Osteoblast (primary cell): ENCODE measurements at places on chromosomes 16 and 17. TPM values are rescaled to one million over a fixed set of nuclear protein-coding genes. Genes with fewer than 3 reads are reported as not detected.

PTGES3L gene
- total RNA-seq = under 0.01 and 0.29 TPM in 2 replicates

TBC1D3 gene
- not detected in 2 replicates for total RNA-seq

MPP3 gene
- total RNA-seq = 6.2 and 7.1 TPM in 2 replicates

OTOP3 gene
- total RNA-seq = not detected in 2 replicates

SEZ6L2 gene
- total RNA-seq = 1.5 and 2.9 TPM in 2 replicates

DLG4 gene
- 10.1 and 11.8 TPM in 2 replicates for total RNA-seq

NGFR gene
- under 0.01 and 0.29 TPM in 2 replicates for total RNA-seq

ACE gene
- total RNA-seq = 10.1 and 17.7 TPM in 2 replicates

OR1F1 gene
- 0.36 TPM in 1 of 2 replicates, not detected in the other for total RNA-seq

DNA sequence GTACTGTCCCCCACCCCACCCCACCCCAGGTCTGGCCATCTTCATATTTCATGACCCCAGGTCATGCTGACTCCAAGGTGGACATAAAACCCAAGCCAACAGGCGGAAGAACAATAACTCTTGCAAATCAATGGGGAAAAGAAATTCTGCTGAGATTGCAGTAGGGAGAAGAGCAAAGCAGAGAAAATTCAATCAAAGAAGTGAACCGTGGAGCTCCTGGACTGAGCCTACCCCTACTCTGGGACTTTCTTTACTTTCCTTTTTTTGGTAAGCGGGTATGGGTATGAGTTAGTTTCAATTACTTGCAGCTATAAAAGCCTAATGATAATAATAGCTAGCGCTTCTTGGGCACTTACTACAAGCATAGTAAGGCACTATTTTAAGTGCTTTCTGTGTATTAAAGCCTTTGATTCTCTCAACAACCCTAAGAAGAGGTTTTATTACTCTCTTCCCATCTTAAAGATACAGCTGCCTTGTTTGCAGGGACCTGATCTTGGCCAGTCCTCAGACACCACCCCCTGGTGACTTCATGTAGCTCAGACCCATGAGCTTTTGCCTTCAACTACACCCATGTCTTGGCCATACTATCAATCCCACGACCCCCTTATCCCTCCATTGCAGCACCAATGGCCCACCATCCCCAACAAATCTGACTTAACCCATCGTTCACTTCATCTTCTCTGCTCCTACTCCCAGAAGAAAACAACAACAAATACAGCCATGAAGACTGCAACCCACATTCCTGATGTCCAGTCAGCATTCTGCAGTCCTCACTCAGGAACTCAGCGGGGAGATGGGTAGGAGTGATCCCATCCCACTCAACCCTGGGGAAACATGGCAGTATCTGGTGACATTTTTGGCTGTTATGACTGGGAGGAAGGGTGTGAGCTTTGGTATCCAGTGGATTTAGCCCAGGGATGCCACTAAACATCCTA is 4.4 kb downstream of the GGA2 start:
- no peaks in the 10 kb centered on the region for H3K27me3 ChIP-seq
- H3K4me3 ChIP-seq = no peak overlapping the region
- DNase-seq = no peak
- no peaks in the 10 kb centered on the region for H3K36me3 ChIP-seq

- H3K27me3 ChIP-seq = no peaks in the 10 kb centered on the region
- peaks cover 17% of the 10 kb centered on the region for H3K36me3 ChIP-seq
- H3K4me1 ChIP-seq = peaks cover 7% of the 10 kb centered on the region
- peak; percentile 98 for DNase-seq
Measured at GRCh38 chr17:79942591-79943346, 92.9 kb downstream of the TBC1D16 start.

DNA sequence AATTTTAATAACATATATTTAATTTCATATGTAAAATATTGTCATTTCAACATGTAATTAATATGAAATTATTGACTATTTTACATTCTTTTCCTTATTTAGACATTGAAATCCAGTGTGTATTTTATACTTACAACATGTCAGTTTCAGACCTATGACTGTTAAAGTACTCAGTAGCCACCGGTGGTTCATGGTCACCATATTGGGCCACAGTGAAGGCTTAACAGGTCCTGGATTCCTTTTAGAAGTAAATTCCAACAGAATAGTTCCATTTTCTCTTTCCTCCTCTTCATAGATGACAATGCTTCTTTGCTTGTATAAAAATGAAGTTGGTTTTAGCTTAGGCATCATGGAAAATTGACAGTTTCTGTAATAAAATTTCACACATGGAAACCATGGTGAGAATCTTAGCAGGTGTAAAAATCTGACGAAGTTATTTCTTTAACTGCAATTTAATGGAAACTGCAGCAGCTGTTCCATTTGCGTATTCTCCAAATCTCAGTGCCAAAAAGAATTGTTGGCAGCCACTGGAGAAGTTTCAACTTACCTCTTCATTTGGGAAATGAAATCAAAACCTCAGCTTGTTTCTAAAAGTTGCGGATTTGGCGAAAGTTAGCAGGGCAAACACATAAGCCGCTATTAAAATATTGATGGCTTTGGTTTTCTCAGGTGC is 231.1 kb downstream of the CDH13 start:
- peaks cover 2% of the 10 kb centered on the region for H3K4me1 ChIP-seq
- no peaks in the 10 kb centered on the region for H3K36me3 ChIP-seq
- DNase-seq = no peak

DNA sequence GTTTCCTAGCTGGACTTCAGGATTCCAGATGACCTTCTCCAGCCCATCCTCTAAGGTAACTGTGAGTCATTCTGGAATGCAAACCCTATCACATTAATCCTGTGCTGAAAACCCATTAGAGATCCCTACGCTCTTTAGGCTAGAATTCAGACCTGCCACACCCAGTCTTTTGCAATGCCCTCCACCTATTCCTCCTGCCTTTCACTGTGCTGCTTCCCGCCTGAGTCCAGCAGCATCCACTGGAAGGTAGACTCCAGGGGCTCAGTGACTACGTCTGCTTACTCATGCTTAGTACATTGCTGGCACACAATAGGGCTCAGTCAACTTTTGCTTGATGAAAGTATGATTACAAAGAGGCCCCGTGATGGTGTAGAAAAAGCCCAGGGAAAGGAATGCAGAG is 121.1 kb downstream of the SPACA3 start:
- H3K27ac ChIP-seq = no peak overlapping the region
- peak; percentile 68 for DNase-seq
- no peak overlapping the region for H3K4me3 ChIP-seq
- no peaks in the 10 kb centered on the region for H3K27me3 ChIP-seq

- H3K4me1 ChIP-seq = peaks cover 5% of the 10 kb centered on the region
- no peak for DNase-seq
- peaks cover 11% of the 10 kb centered on the region for H3K27me3 ChIP-seq
- peaks cover 7% of the 10 kb centered on the region for H3K36me3 ChIP-seq
- H3K4me3 ChIP-seq = no peak overlapping the region
- H3K27ac ChIP-seq = no peak overlapping the region
Measured at GRCh38 chr17:64785011-64785421, 122.9 kb upstream of the SMURF2 start.

DNA sequence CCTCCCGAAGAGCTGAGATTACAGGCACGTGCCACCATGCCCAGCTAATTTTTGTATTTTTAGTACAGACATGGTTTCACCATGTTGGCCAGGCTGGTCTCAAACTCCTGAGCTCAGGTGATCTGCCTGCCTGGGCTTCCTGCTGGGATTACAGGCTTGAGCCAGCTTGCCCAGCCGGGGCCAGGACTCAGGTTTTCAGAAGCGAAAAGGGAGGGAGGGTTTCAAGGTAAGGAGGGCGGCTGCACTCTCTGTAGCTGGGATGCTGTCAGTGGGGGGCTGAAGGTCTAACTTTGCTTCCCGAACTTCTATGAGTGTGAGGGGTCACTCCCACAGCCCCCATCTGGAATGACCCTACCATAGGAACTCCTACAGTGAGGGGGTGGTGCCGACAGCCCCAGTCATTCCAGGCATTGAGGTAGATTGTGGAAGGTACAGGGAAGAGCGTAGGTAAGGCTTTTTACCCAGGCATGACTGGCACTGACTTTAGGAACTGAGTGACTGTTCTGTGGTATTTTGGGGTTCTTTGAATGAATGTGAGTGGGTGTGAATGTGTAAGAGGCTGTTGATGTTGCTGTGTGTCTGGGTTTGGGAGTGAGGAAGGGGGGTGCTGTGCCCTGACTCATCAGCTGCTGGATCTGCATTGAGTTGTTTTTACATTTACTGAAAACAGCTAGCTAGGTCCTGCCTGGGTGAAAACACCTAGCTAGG is 3.8 kb upstream of the C1QL1 start:
- peak; percentile 98 for DNase-seq
- no peak overlapping the region for H3K4me3 ChIP-seq
- peaks cover 23% of the 10 kb centered on the region for H3K4me1 ChIP-seq
- no peaks in the 10 kb centered on the region for H3K36me3 ChIP-seq

- H3K4me1 ChIP-seq = no peaks in the 10 kb centered on the region
- H3K27ac ChIP-seq = no peak overlapping the region
- no peak overlapping the region for H3K4me3 ChIP-seq
- DNase-seq = no peak
- no peaks in the 10 kb centered on the region for H3K27me3 ChIP-seq
- H3K36me3 ChIP-seq = no peaks in the 10 kb centered on the region
Measured at GRCh38 chr17:26774291-26775218, 519.4 kb upstream of the WSB1 start.

DNA sequence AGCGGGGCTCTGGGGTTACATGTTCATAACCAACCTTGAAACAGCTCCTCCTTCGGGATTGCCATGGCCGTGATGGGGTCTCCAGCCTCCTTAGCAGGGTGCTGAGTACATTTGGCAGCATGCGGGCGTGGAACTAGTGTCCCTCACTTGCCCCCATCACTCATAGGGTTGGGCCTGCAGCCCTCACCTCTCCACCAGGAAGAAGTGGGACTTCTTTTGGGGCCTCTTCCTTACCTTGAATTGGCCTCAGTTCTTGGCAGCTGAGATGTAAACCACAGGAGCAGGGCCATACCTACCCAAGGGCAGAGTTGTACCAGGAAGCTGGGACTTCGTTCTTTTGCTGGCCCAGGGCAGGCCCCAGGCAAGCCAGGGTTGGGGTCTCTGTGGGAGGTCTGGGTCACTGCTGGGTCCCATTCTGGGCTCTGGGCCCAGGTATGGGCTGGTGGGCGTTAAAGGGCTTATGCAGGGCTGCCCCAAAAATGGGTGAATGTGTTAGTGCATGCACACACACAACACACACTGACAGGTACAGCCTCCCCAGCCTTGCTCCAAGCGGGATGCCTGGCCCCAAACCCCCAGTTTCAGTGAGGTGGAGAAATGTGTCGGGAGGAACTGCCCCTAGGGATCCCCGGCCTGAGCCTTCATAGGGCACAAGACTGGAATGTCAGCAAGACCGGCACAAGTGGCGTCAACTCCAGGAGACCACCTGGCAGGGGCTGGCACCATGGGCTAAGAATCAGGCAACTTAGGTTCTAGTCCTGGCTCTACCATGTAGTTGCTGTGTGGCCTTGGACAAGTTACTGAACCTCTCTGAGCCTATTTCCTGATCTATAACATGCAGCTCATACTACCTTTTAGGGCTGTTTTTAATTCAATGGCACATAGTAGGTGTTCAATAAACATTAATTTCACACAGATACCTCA is 3.9 kb upstream of the KRT15 start:
- H3K27ac ChIP-seq = peak overlapping the region; percentile 34
- no peak overlapping the region for H3K4me3 ChIP-seq
- no peaks in the 10 kb centered on the region for H3K27me3 ChIP-seq
- H3K36me3 ChIP-seq = no peaks in the 10 kb centered on the region

DNA sequence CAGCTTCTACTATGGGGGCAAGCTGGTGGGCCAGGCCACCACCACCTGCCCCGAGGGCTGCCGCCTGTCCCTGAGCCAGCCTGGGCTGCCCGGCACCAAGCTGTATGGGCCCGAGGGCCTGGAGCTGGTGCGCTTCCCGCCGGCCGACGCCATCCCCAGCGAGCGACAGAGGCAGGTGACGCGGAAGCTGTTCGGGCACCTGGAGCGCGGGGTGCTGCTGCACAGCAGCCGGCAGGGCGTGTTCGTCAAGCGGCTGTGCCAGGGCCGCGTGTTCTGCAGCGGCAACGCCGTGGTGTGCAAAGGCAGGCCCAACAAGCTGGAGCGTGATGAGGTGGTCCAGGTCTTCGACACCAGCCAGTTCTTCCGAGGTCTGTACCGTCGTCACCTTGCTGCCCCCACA is 19.5 kb downstream of the IRF8 start:
- no peaks in the 10 kb centered on the region for H3K36me3 ChIP-seq
- no peak overlapping the region for H3K27ac ChIP-seq
- no peak overlapping the region for H3K4me3 ChIP-seq

- H3K36me3 ChIP-seq = peaks cover 4% of the 10 kb centered on the region
- no peaks in the 10 kb centered on the region for H3K27me3 ChIP-seq
- H3K27ac ChIP-seq = peak overlapping the region; percentile 57
- no peak overlapping the region for H3K4me3 ChIP-seq
- DNase-seq = no peak
Measured at GRCh38 chr17:30429155-30429554, 48.1 kb upstream of the GOSR1 start.

GRCh38 chr16:87068762-87069150 is 248.4 kb downstream of the C16orf95 start:
- no peak for DNase-seq
- H3K27ac ChIP-seq = no peak overlapping the region
- H3K4me1 ChIP-seq = peaks cover 3% of the 10 kb centered on the region
- no peaks in the 10 kb centered on the region for H3K36me3 ChIP-seq

GRCh38 chr17:8173871-8174322 is 2.3 kb downstream of the TMEM107 start:
- peak; percentile 75 for DNase-seq
- no peaks in the 10 kb centered on the region for H3K36me3 ChIP-seq
- H3K27me3 ChIP-seq = no peaks in the 10 kb centered on the region

GRCh38 chr17:75920045-75920560 is 15.4 kb upstream of the MRPL38 start:
- H3K27ac ChIP-seq = no peak overlapping the region
- no peaks in the 10 kb centered on the region for H3K4me1 ChIP-seq
- peaks cover under 1% of the 10 kb centered on the region for H3K36me3 ChIP-seq
- no peak overlapping the region for H3K4me3 ChIP-seq

GRCh38 chr17:16383772-16384287 is 2.9 kb downstream of the UBB start:
- H3K27me3 ChIP-seq = no peaks in the 10 kb centered on the region
- no peak overlapping the region for H3K4me3 ChIP-seq
- no peak overlapping the region for H3K27ac ChIP-seq
- DNase-seq = peak; percentile 82
- peaks cover 15% of the 10 kb centered on the region for H3K4me1 ChIP-seq

DNA sequence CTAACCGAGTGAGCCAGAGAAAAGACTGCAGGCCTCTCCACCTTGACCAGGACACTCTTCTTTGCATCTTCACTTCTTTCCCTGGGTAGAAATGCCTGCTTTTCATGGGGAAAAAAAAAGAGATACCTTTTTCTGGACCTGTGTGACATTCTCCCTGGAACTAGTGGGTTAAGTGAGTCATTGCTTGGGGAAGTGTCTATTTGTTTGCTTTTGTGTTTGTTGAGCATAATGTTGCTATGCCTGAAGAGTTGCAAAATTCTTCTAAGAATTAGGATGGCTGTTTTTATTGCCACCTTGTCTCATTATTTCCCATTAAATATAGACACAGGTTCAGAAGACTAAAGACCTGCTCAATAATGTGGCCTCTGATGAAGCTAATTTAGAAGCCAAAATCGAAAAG is 18.8 kb downstream of the CLUAP1 start:
- H3K27ac ChIP-seq = no peak overlapping the region
- no peak overlapping the region for H3K4me3 ChIP-seq
- H3K27me3 ChIP-seq = no peaks in the 10 kb centered on the region
- DNase-seq = no peak
- peaks cover 31% of the 10 kb centered on the region for H3K36me3 ChIP-seq
